Amygdala (tissue), 56 donors: ENCODE measurements at places on chromosomes 12 and 14.

GRCh38 chr12:89319122-89319521 is 33.2 kb downstream of the DUSP6 start:
- no peak for DNase-seq

DNA sequence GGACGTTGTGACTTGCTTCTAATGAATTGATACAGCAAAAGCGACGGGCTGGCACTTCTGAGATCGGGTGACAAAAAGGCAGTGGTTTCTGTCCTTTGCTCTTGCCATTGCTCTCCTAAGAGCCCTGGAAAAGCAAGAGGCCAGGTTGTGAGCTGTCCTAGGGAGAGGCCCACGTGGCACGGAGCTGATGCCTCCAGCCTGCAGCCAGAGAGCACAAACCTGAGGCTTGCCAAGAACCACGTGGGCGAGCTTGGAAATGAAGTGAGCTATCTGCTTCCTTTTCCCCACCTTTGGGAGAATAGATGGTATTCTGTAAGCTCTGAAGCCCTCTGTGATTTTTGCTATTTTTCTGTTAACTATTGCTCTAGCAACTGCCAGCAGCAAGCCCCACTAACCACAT is 26.4 kb upstream of the NOS1 start:
- no peak for DNase-seq

DNA sequence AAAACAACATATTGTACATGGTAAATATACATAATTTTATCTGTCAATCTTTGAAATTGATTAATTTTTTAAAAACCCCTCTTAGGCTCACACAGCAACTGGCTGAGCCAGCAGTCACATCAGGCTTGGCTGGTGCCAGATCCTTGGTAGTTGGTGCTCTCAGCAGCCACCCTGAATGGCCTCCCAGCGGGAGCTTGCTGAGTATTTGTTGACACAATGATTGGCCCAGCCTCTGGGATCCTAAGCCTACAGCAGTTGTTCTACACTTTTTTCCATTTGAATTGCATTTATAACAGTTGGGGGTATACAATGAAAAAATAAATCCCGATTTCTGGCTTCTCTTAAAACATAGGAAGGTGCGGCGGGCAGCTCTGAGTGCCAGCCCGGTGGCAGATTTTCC is 11.1 kb downstream of the PRKAB1 start:
- no peak for DNase-seq

DNA sequence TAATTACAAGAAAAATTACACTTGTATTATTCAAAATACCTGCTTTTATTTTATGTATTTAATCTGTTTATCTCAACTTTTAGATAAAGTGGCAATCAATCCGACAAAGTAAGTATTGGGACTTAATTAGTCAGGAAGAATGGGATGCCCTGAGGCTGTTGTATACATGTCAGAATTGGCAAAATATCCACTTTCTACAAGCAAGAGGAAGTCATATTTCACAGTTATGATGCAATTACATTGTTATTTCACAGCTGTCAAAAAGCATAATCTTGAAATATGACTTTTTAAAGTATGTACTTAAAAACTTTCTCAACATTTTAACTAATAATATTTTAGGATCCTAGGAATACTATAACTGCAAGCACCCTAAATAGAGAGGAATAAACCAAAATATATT is 357.1 kb upstream of the MGAT4C start:
- DNase-seq, result no peak

DNA sequence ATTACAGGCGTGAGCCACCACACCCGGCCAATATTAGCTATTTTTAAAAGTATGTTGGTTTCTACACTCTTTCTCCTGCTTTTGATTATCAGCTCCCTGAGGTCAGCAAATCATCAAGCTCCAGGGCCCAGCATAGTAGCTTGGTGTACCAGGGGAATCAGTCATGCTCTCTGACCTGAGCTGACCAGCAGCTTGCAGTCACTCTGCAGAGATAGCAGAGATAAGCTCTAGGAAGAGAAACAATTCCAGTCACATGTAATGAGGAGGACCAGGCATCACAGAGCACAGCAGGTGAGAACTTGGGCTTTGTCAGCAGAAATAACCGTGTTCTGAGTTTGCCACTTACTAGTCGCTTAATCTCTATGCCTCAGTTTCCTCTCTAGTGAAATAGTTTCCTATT is 8.5 kb downstream of the PLEKHD1 start:
- DNase-seq, result no peak

DNA sequence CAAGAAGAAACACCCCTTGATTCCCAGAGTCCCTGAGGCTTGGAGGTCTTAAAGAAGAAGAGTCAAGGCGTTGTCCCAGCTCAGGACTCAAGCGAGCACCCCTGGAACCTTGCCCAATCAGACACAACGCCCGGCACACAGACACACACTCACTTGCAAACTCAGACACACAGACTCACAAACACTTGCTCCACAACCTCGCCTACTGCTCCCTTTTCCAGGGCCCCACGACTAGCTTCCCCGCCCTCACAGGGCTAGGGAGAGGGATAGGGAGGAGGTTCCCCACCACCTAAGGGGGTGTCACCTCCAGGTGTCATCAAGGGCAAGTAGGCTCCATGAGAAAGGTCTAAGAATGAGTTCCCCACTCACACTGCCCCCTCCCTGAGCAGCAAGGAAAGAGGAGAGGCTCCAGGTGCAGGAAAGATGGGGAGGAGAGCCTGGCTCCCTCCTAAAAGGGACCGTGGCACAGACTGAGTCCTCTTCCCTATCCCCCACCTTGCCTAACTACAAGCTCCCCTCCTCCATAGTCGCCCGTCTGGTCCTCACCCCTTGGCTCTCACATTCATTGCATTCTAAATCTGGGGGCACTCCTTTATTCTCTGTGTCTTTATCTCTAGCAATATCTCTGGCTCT is 717 bp downstream of the WNT10B start:
- DNase-seq, result no peak

DNA sequence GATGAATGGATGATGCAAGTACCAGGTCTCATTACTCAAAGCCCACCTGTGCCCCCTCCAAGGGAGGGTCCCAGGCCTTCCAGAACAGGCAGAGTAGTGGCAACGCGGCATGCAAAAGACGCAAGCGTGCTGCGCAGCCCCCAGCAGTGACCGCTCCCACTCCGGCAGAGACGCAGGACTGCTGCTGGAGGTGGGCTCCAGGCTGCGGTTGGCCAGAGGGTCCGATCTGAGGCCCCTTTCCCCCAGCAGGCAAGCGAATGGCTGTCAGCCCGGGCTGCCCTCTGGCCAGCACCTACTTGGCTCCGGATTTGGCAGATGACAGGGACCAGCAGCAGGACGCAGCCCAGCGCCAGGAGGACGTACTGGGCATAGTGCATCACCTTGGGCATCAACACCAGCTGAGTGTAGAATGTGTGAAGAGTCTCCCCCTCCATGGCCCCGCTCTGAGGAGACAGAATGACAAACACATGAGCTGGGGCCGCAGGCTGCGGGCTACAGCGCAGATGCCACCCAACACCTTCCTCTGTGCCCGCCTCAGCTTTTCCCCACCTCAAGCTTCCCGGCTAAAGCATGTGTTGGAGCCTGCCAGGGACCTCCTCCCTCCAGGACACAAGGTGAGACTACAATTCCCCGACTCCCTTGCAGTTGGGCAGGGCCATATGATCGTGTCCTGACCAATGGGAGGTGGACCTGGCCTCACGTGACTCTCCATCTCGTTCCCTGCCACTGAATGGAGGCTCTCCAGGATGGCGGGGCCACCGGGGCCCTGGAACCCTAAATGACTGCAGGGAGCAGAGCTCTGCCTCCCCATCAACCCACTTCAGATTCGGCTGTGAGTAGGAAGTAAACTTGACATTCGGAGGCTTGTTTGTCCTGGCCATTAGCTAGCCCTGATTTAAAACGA is 77.4 kb downstream of the SCARB1 start:
- DNase-seq, result peak; percentile 49

GRCh38 chr14:104773505-104774452 is 20.8 kb downstream of the SIVA1 start:
- DNase-seq, result no peak

- peak; percentile 61 for DNase-seq
These were observed at the start of gene CFAP73 for GRCh38 chr12:113149361-113150150. Gene CFAP73, plus strand, starts transcription at chr12:113149724. Its CDS starts 134 bp downstream, at chr12:113149858.

DNA sequence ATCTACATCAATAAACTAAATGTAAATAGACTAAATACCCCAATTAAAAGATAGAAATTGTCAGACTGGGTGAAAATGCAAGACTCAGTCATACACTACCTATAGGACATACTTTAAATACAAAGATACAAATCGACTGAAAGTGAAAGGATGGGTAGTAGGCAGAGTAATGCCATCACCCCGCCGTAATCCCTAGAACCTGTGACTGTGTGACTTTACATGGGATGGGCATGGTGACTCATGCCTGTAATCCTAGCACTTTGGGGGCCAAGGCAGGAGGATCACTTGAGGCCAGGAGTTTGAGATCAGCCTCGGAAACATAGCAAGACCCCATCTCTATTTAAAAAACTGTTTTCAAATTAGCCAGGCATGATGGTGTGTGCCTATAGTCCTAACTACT is 2.6 kb upstream of the EVL start:
- DNase-seq, result no peak

- DNase-seq, result no peak
These were observed 70.7 kb downstream of the SCARB1 start for GRCh38 chr12:124792961-124793441.

- DNase-seq, result no peak
These were observed 165.1 kb upstream of the MGAT4C start for GRCh38 chr12:86421333-86421732.

DNA sequence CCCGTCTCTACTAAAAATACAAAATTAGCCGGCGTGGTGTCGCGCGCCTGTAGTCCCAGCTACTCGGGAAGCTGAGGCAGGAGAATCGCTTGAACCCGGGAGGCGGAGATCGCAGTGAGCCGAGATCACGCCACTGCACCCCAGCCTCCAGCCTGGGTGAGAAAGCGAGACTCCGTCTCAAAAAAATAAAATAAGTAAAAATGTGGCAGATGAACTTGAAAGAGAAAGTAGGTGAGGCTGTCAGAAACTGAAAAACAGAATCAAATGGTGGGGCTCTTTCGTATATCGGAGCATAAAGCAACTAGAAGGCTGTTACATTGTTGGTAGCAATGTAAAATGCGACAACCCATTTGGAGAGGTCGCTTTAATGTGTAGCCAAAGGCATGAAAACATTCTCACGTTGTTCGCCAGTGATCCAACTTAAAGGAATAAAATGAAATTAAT is 767 bp upstream of the CCNT1 start:
- no peak for DNase-seq

- no peak for DNase-seq
These were observed 4.7 kb downstream of the ANGEL1 start for GRCh38 chr14:76808011-76808410.

- no peak for DNase-seq
These were observed 23.4 kb downstream of the SYNDIG1L start for GRCh38 chr14:74402401-74403251.

DNA sequence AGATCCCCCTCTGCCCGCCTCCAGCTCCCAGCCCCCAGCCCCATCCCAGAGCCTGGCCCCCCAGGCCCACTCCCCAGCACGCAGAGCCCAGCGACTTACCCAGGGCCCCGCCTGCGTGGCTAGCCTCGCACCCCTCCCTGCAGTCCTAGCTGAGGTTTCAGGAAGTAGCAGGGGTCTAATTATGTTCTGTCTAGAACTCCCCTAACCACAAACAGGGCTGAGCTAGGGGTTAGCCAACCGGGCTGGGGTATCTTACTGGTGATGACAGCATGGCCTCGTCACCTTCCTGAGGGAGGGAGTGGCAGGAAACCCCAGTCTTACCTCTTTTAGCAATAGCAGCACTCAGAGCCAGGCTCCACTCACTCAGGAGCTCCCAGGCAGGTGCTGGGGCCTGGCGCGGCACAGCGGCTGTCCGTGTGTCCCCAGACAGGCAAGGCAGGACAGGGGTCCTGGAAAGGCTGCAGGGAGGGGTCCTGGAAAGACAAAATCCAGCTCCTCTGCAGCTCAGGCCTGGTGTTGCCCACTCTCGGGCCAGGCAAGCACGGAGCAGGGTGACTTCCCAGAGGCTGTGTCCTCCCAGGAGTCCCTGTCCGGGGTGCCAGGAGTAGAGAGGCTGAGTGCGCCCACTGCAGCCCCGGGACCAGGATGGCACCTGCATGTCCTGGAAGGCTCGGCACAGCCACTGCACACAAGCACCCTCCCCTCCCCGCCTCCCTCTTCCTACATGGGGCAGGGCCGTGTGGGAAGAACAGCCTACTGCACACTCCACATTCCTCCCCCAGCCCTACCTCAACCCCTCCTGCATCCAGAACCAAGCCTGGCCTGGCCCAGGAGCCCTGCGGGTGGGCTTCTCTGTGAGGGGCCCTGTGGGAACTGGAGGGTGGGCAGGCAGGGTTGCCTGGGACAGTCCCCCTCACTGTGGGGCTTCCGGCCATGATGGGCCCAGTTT is at the start of gene GPR132:
TSS of gene GPR132 (minus strand) at position 151 of the 949 bp plus-strand sequence. CDS start 10,010 bp downstream, outside the sequence.
- DNase-seq, result peak; percentile 21

- no peak for DNase-seq
These were observed 6.7 kb upstream of the CACNA2D4 start for GRCh38 chr12:1924996-1925683.

GRCh38 chr12:67655829-67656228 is 7.3 kb downstream of the DYRK2 start:
- no peak for DNase-seq

DNA sequence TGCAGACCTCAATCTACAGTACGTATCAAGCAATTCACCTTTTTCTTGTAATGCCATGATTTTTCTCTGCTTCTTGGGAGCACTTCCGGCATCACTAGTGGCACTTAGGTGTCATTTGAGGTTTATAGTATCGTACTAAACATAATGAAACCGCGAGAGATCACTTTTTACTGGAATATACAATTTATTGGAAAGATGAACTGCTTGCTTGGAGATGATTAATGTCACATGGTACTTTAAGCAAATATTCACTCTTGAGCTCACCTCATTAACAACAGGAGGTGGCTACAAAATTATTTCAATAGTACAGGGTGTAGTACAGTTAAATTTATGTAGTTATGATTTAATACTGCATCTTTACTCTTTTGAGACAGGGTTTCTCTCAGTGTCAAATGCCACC is 11.5 kb downstream of the FUT8 start:
- no peak for DNase-seq

DNA sequence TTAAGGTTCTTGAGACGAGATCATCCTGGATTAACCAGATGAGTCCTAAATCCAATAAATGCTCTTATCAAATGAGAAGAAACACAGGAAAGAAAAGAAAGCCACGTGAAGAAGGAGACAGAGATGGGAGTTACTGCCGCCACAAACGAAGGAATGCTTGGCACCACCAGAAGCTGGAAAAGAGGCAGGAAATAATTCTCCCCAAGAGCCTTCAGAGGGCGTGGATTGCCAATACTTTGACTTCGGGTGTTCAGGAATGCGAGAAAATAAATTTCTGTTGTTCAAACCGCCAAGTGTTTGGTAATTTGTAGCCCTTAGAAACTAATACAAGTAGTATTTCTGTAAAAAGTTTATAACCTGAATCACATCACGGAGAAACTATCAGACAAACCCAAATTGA is 31.3 kb downstream of the ABCD2 start:
- DNase-seq, result no peak

- peak; percentile 1 for DNase-seq
These were observed 25.8 kb upstream of the STRAP start for GRCh38 chr12:15856097-15856982.

- DNase-seq, result no peak
These were observed 496.4 kb downstream of the PCNX1 start for GRCh38 chr14:71403656-71404055.

- no peak for DNase-seq
These were observed 11.8 kb downstream of the CD163L1 start for GRCh38 chr12:7431993-7432685.
